ACHN (cell line): ENCODE measurements at places on chromosomes 6 and 20.

DNA sequence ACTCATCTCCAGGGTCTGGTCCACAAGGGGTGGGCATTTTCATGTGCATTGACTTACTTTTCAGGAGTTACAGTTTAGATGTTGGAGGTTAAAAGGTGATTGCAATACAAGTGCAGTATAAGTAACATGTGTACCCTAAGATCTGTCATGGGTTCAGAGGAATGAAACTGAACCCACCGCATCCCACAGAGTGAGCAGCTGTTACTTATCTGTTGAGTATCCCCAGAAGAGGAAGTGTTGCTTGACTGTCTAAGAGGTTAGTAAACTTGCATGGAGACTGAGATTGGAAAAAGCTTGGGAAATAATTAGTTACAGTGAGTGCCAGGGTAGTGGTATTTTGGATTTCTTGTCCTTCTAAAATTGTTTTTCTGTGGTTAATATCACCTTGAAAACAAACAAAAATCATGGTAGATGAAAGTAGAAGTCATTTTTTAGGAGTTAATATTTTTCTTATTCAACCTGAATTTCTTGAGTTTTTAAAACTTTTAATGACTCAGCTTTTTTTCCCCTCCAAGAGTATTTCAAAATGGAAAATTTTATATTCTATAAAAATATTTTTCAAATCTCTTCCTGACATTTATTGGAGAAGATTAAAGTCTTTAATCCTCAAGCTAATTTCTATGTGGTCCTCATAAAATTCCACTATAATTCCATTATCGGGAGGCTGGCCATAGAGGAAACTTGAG is 306.1 kb downstream of the ZNF217 start:
- no peak for DNase-seq

DNA sequence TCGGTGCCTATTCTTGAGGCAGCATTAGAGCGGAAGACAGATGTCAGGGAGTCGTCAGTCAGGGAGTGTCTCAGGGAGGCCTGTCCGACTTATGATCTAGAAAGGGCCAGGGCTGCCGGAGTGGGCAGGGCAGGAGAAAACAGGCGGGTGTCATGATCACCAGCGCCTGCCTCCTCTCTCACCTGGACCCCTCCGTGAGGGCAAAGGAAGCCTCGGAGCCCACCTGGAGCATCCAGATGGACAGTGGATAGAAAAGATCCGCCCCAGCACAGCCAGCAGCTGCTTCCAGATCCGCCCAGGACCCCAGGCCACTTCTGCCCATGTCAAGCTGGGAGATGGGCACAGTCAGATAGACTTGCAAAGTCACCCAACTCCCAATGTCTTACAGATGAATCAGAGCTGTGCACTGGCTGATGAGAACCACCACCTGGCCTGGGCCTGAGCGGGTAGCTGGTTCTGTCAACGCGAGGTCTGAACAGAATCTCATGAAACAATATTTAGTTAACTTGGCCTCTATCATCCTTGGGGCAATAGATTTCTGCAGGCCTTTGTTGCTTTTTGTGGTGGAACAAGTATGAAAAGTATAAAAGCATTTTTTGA is 22.2 kb downstream of the PSMG4 start:
- DNase-seq = no peak

GRCh38 chr6:164325168-164325567 is 910.6 kb downstream of the QKI start:
- DNase-seq = no peak

GRCh38 chr6:29447670-29448069 is 8.6 kb downstream of the OR10C1 start:
- no peak for DNase-seq

GRCh38 chr6:111769365-111770152 is 103.7 kb downstream of the FYN start:
- DNase-seq = no peak

DNA sequence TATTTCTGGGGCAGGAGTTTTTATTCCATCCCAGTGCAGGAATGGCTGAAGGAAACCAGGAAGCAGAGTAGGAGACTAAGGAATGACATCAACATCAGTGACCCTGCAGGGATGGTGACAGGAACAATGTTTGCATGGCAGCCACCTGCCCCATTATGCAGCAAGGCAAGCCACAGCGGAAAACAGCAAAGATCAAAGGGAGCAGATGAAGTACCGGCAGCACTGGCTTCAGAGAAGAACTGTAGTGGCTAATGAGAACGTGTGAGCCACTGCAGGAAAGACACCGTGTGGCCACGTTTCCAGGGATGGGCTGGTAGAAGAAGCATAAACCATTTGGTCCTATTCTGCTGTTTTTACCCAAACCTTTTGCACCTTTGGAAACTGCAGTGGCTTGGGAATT is 52.9 kb upstream of the TAB2 start:
- DNase-seq = no peak

- no peak for DNase-seq
Measured at GRCh38 chr6:3196770-3197169, 30.7 kb downstream of the TUBB2B start.

DNA sequence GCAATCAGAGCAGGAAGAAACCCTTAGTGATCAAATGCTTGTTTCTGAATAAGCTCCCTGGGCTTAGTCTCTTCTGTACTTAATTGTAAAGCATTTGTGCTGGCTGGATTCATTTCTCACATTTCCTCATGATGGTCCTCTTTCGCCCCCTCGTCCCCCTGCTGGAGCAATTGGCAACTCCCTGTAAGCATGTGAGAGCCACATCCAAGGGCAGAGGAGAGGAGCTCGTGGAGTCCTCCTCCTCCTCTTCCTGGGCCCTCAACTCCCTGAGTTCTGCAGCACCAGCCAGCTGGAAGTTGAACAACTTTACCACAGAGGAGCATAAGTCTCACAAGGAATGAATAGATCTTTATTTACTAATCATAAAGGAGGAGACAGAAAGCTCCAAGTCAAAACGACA is 12.6 kb downstream of the ANKEF1 start:
- DNase-seq = peak; percentile 26

- DNase-seq = no peak
Measured at GRCh38 chr6:166958926-166959861, 2.8 kb upstream of the RNASET2 start.

DNA sequence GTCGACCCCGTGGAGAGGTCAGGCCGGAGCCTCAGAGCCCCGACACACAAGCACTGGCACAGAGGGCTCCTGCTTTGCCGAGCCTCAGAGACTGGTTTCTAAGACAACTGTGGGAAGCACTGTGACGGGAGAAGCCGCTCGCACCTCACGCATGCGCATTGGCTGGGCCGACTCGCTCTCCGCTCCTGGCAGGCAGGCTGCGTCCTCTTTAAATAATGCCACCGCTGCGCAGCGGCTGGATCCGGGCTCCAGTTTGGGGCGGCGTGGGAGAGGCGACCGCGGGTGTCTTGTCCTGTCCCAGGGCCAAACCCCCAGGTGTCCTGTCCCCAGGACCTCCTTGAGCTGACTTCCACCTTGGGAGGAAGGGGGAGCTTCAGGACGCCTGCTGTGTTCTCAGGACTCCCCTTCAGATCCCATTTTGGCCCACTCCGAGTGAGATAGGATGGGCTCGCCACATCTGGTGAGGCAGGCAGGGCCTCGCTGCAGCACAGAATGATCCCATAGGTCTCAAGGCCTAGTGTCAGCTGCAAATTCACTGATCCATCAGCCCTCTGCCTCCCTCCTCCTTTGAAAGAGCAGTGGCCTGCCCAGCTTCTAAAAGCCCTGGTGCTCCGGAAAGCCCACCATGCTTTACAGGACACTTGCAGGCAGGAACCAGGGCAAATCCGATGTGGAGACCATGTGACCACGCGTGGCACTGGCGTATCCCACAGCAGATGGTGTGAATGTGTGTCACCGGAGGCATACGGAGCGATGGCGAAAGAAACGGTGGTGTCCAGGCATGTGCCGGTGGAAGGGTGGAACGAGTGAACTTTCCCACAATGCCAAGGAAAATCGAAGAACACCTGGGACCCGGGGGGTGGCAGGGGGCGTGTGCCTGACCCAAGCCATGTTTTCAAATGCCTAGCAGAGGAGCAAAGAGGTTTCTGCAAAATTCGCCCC is 169.3 kb upstream of the ZNF337 start:
- peak; percentile 60 for DNase-seq

GRCh38 chr20:5608104-5608441 is 142.1 kb upstream of the SHLD1 start:
- DNase-seq = no peak

GRCh38 chr6:75467284-75467683 is 26.3 kb downstream of the FILIP1 start:
- DNase-seq = no peak

DNA sequence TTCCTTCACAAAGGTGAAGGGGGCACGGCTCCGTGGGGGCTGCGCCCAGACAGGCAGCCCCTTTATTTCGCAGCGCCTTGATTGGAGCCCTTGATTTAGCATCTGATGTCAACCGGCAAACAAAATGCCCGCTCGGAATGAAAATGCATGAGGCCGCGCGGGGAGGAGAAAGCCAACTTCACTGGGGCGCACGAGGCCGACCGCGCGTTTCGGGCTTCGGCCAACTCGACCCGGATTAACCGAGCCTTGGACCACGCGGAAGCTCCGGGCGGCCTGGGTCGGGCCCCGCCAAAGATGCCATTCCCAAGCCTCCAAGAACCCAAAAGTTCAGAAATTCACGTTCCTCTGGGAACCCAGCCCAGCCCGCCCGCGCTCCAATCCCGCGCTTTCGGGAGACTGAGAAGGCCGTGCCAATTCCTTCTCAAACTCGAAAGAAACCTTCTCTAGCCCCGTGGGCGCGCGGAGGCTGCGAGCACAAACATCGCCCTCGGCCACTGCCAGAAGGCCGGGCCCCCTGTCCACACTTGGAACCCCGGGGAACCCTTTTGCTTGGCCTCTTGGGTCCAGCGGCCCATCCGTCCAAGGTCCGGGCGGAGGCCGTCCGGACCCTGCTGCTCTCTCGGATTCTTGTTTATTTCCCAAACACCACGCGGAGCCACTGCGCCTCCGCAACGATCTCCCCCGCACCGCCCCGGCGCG is 879 bp upstream of the INSM1 start:
- DNase-seq = no peak

GRCh38 chr20:24018796-24019195 is 30.2 kb upstream of the GGTLC1 start:
- DNase-seq = no peak

GRCh38 chr6:45416700-45417099 is 39.0 kb upstream of the SUPT3H start:
- DNase-seq = no peak

DNA sequence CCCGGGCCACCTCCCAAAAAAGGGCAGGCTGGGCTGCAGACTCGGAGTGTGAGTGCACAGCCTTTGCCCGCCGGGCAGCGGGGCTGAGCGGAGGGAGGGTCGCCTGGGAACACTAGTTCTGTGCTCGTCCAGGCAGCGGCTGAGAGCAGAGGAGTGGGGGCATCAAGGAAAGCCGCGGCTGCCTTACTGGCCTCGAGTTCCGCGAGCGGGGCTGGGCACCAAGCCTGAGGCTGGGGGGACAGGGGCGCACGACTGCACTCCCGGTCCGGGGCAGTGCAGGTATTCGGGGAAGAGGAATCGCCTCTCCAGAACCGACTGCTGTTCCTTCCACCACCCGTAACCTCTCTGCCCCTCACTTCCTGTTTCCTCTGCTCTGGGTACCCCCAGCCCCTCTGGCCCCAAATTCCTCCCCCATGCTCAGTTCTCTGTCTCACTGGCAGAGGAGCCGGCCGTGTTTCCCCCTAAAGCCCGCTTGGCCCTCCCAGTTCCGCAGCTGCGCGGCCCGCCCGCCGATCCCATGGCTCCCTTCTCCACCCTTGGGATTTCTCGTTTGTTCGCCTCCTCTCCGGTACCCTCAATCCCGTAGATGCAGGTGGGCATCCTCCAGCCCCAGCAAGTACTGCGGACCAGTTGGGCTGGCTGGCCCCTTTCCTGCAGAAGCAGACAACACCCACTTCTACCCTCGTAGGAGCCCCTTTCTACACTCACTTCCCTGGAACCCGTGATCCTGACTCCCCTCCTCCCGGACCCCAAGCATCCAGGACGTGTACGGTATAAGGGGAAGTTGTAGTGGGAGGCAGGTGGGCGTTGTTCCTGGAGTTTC is 5.1 kb downstream of the RING1 start:
- no peak for DNase-seq

DNA sequence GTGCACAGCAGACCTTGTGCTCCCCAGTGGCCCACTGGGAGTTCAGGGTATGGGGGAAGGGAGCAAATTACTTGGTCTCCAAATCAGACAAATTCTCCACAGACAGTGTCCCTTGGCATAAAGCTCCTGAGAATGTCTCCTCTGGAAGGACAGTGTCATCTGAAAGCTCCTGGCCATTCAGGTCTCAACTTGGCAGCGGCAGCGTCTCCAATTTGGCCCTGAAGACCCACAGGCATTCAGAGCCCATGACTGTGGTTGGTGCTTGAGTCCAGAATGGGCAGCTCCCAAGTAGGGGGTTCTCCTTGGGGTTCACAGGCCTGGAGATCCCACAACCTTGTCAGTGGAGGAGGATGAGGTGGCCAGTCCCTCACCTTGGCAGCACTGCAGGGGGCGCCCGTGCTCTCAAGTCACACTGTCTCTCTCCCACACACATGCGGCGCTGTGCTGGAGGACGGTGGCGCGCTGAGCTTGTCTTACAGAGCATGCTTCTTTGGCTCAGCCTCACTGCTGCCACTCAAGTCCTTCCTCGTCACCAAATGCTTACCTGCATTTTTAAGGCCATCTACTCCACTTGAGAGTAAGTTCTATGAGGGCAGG is 20.7 kb downstream of the DYNLRB1 start:
- DNase-seq = no peak

DNA sequence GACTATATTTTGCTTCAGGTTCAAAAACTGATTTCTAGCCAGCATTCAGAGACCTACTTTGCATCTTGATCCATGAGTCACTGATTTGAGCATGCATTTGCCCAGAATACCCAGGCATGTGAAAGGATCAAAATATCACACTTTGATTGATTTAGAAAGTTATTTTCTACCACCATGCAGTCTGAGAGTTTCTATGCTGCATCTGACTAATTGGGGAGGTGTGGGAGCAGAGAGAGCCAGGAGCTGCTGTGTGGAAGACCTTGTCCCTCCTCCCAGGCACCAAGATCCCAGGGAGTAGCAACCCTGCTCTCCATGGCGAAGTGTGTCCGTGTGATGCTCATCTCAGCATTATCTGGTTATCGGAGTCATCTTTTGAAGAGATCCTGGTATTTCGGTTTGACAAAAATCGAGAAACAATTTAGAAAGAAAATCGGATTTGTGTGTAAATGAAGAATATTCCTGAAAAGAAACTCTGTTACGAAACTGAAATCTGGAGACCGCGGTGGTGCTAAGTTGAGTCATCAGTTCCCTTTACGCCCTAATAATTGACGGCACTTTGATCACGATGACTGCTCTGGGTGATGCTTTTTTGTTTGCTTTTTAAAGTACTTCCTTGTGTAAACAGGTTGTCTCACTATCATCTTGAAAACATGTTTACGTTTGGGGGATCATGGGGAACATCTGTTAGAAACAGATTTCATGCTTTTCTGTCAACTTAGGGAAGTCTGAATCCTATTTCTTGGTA is 193.4 kb downstream of the BACH2 start:
- DNase-seq = no peak

- DNase-seq = no peak
Measured at GRCh38 chr6:139628270-139628669, 253.8 kb upstream of the CITED2 start.

DNA sequence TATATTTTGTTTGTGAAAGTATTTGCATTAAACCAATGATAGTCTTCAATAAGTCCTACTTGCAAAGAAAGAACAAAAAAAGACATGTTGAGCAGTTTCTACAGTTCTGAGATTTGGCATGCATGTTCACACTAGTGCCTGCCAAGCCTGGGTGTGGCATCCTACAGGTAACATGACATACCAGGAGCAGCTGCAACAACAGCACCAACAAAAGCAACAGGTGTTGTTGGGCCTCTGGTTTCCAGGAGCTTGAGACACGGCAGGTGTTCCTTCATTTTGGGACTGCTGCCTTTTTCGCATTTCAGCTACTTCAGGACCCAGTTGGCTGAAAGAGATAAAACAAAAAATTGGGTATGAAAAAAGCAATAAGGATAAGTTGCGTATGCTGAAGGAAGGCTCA is 41.2 kb upstream of the MTRF1L start:
- no peak for DNase-seq
